ENCODE measurements at places on chromosomes 12 and 14. TPM values are rescaled to one million over a fixed set of nuclear protein-coding genes. Genes with fewer than 3 reads are reported as not detected.

GRCh38 chr14:26841920-26842741 lies 244.3 kb upstream of the NOVA1 start:
- peak; percentile 96 for ATAC-seq

- no peak for ATAC-seq
Measured at GRCh38 chr12:57890191-57891115, 43.9 kb upstream of the CTDSP2 start.

DNA sequence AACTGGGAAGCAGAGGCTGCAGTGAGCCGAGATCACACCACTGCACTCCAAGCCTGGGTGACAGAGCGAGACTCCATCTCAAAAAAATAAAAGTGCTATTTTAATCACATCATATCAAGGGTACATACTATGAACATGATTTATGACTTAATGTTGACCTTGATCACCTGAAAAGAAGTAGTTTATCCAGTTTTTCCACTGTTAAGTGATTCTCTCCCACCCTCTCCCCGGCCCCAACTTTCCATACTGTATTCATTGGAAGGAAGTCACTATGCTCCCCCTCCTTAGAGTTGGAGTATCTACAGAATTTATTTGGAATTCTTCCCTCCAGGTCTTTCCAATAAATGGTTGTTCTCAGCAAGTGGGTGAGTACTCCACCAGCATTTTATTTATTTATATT lies 3.0 kb upstream of the PRMT5 start:
- ATAC-seq = no peak

DNA sequence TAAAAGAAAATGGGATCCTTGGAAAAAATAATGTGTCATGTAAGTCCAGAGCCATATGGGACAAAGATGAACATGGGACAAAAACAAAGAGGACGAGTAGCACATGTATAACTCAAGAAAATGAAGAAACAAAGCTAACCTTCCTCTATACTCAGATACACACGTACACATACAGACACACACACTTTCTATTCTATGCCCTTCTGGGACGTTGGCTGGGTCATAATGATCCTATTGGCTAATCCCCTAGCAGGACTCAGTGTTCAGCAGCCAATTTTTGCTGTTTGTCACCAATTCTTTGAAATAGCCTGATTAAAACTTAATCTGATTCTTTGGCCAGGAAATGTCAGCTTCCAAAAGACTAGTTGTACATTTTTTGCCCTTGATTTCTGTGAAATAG lies 189.4 kb upstream of the FOXG1 start:
- ATAC-seq = no peak

DNA sequence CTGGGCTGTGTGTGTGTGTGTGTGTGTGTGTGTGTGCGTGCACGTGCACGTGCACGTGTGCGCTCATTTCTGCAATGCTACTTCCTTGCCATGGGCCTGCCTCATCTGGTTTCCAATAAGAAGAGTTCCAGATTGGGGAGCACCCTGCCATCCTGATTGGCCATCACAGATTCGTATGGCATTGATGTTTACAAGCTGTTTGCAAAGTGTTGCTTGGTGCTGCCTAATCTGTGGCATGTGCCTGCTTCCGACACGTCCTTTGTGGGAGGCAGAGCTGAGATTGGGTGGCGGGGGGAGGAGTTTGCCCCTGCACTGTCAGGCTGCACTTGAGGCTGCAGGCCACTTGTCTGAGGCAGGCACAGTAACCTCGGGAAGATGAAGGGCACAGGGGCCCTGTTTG lies 39.2 kb downstream of the SAMD4A start:
- no peak for ATAC-seq

DNA sequence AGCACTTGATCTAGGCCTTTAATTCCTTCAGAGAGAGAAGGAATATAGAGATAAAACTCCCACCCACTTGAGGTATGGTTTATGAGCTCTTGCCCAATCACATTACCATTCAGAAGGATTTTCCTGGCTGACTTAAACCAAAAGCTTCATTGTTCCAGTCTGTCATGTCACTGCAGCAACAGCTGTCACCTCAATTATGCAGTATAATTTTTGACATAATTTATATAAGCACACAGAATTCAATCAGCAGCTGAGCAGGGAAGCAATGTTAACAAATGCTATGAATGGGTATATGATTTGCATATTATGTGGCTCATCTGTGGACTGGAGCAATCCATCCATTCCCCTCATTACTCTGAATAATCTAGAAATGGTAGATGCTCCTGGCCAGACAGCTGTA lies 40.3 kb downstream of the CBX5 start:
- no peak for ATAC-seq

- ATAC-seq = no peak
Measured at GRCh38 chr12:101759396-101760047, 20.3 kb upstream of the SYCP3 start.

DNA sequence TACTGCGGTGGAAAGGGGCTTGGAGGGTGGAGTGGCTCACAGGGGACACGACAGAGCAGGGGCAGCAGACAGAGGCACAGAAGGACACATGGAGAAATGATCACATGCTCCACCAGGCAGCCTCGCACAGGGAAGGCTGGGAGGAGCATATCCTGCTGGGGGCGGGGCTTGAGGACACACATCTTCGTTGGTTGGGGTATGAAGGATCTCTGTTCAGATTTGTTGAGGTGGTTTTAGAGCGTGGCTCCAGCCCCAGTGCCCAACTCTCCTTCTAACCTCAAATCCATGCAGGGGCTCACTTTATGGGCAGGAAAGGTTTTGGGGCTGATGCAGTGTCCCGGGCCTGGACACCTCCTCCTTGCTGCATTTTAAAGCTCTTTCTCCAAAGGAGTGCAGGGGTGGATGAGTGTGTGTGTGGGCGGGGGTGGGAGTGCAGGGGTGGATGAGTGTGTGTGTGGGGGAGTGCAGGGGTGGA lies 733 bp upstream of the P3H3 start:
- peak; percentile 71 for ATAC-seq

- ATAC-seq = peak; percentile 77
Measured at GRCh38 chr12:3551386-3551785, 60.4 kb downstream of the PRMT8 start.

- no peak for ATAC-seq
Measured at GRCh38 chr12:121227294-121227693, 17.4 kb downstream of the P2RX4 start.

GRCh38 chr12:125159702-125160101 lies 94.5 kb downstream of the AACS start:
- ATAC-seq = no peak

- ATAC-seq = peak; percentile 79
Measured at GRCh38 chr14:101705733-101706508, 55.6 kb upstream of the PPP2R5C start.

GRCh38 chr14:52000019-52000582 lies 10.8 kb downstream of the RTRAF start:
- ATAC-seq = no peak

The PRR13 gene
- 69.4 TPM for total RNA-seq

The HOXC4 gene
- 5.7 TPM for total RNA-seq

The TMED10 gene
- total RNA-seq = 179 TPM

The WNT1 gene
- not detected for total RNA-seq

The RNASE3 gene
- total RNA-seq = not detected
